ENCODE measurements at places on chromosomes 6 and 20.

- DNase-seq, result no peak
Measured at GRCh38 chr20:60340232-60340631, 382.0 kb downstream of the CDH26 start.

- no peak for DNase-seq
Measured at GRCh38 chr6:19736066-19736465, 101.1 kb upstream of the ID4 start.

- no peak for DNase-seq
Measured at GRCh38 chr20:2010533-2010932, 16.7 kb upstream of the PDYN start.

GRCh38 chr6:155181498-155181897 lies 82.3 kb upstream of the CLDN20 start:
- DNase-seq, result peak; percentile 23

DNA sequence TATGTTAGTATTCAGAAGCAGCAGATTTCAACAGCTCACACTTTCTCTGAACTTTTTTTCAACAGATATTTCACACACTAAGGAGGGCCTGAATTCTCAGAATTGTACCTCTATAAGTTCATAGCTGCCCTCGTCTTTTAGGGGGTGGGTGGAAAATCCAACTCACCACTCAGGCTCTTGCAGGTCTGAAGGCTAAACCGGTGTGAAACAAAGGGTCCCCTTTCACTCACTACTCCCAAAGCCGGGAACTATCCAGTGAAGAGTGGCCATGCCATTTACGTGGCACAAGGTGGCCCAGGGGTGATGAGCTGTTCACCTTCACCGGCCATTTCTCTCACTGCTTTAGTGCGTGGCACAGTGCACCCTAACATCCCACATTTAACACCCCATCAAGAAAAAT lies 24.2 kb downstream of the TBC1D7 start:
- no peak for DNase-seq
